H1 (cell line): ENCODE measurements at places on chromosomes 3 and 15. TPM values are rescaled to one million over a fixed set of nuclear protein-coding genes. Genes with fewer than 3 reads are reported as not detected.

GRCh38 chr3:170848292-170848917 is 21.6 kb downstream of the RPL22L1 start:
- DNase-seq: no peak
- H3K27me3 ChIP-seq: no peaks in the 10 kb centered on the region
- no peaks in the 10 kb centered on the region for H3K36me3 ChIP-seq
- no peaks in the 10 kb centered on the region for H3K4me1 ChIP-seq
- H3K27ac ChIP-seq: no peak overlapping the region
- no peak overlapping the region for H3K4me3 ChIP-seq

DNA sequence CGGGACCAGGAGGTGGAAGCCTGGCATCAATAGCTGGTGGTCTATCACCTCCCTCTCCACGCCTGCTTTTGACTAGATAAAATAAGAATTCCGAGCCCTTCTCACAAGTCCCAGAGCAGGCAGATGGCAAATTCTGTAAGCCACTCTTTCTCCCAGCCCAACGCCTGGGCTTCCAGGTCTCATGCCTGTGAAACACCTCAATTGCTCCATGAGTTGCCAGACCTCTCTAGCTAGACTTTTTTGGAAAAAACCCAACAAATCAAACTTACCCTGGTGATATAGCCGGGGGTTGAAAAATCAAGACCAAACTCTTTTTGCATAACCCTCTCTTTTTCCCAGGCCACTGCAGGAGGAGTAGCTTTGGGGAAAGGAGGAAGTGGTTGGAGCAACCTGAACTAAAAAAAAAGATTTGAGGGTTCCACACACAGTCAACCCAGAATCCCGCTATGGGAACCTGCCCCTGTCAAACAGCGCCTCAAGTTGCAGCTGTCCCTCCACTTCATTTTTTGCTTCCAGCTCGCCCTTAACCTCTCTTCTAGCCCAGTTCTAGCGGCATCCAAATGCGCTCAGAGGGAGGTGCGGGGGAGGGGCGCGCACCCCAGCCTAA is 7.0 kb downstream of the BHLHE40 start:
- no peak for DNase-seq
- peaks cover 7% of the 10 kb centered on the region; the same call in 1 of the 2 replicates for H3K27me3 ChIP-seq
- peak overlapping the region; percentile 40 for H3K4me3 ChIP-seq
- peaks cover 5% of the 10 kb centered on the region for H3K4me1 ChIP-seq
- no peaks in the 10 kb centered on the region for H3K36me3 ChIP-seq

The GRM7 gene
- total RNA-seq: 0.24 TPM in 1 of 2 replicates, not detected in the other

The NAA80 gene
- total RNA-seq: 10.1 and 11.3 TPM in 2 replicates

DNA sequence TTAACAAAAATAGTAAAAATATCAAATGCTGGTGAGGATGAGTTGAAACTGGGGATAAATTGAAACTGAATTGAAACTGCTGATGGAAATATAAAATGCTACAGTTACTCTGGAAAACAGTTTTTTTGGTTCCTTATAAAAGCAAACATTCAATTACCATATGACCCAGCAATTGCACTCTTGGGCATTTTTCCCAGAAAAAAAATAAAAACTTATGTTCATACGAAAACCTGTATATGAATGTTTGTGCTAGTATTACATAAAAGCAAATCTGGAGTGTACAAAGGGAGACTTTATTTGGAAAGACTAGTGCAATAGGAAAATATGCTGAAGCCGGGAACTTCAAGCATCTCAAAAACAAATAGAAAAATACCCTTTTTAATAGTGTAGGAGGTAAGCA is 857.9 kb upstream of the CADM2 start:
- DNase-seq: no peak
- H3K4me1 ChIP-seq: no peaks in the 10 kb centered on the region
- H3K27me3 ChIP-seq: peaks cover 1% of the 10 kb centered on the region
- no peak overlapping the region for H3K27ac ChIP-seq
- no peak overlapping the region for H3K4me3 ChIP-seq
- no peaks in the 10 kb centered on the region for H3K36me3 ChIP-seq

The KBTBD8 gene
- total RNA-seq: 23.9 and 26.0 TPM in 2 replicates

DNA sequence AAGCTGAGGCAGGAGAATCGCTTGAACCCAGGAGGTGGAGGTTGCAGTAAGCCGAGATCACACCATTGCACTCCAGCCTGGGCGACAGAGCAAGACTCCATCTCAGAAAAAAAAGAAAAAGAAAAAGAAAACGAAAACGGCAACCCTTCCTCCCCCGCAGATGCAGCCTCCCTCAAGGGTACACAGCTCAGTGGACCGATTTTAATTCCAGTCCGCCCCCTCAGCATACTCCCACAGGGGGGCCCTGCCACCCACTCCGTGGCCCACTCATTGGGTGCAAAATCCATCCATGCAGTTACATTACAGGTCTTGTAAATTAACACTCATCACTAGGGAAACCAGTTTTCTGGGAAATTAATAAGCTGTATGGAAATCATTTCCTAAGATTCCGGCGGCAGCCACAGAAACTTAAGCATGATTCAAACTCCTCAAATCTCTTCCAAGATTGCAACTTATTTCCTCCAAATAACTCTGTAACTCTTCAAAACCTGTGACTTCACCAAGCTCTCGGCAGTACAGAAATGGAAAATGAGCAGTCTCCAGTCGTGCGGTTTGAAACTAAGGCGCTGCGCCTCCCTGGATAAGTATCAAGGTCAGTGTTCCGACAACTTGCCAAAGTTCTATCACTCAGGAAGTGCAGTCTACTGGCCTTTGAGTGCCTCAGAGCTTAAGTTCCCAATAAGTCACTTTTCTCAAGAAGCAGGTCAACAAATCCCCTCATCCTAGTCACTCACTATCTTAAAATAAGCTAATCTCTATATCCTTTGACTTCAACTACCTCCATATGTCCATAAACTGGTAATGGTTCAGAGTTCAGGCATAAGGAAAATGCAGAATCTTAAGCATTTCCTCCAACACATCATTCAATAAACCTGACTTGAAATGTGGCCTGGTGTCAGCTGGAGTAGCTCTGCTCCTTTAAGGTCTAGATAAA is 24.7 kb upstream of the KLHL6 start:
- no peaks in the 10 kb centered on the region for H3K27me3 ChIP-seq
- DNase-seq: no peak

- DNase-seq: no peak
- H3K4me3 ChIP-seq: no peak overlapping the region
- H3K36me3 ChIP-seq: no peaks in the 10 kb centered on the region
- H3K27ac ChIP-seq: no peak overlapping the region
- no peaks in the 10 kb centered on the region for H3K27me3 ChIP-seq
- no peaks in the 10 kb centered on the region for H3K4me1 ChIP-seq
Observed at GRCh38 chr15:79656151-79657000, 224.2 kb downstream of the MINAR1 start.

DNA sequence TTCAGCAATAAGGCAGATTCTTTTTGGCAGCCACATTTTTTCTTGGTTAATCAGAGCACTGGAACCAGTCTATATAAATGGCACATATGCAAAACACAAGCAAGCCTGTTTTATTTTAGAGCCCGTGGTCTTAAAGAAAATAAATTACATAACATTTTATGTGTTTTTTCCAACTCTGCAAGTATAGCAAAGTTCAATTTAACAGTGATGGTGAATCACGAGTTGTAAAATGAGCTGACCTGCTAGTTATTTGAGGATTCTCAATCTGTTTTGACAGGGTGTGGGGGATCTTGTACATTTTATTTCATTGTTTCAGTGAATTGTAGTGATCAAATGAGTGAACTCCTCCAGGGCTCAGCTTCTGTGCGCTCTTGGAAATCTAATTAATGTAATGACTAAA is 2.7 kb downstream of the ARHGEF26 start:
- H3K4me3 ChIP-seq: no peak overlapping the region
- H3K27ac ChIP-seq: no peak overlapping the region
- peaks cover 2% of the 10 kb centered on the region for H3K4me1 ChIP-seq
- peaks cover 5% of the 10 kb centered on the region; the same call in 1 of the 2 replicates for H3K36me3 ChIP-seq
- DNase-seq: no peak

DNA sequence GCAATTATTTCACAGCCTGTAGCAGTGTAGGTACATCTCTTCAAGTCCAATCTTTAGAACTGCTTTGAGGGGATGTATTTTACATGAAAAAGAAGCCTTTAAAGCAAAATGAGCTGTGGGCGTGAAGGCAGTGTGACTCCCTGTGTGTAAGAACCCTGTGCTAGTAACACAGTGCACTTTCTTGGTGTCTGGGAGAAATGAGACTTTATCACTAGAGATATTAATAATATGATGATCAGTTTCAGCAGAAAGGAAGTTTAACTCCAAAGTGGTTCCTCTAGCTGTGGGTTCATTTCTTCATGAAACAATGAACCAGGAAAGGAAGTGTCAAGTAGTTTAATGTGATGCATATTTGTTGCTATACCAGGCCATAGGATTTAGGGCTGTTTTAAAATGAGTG is 41.5 kb downstream of the SLCO3A1 start:
- no peaks in the 10 kb centered on the region for H3K36me3 ChIP-seq
- no peaks in the 10 kb centered on the region for H3K27me3 ChIP-seq
- H3K27ac ChIP-seq: no peak overlapping the region
- H3K4me1 ChIP-seq: peaks cover 2% of the 10 kb centered on the region
- no peak overlapping the region for H3K4me3 ChIP-seq

DNA sequence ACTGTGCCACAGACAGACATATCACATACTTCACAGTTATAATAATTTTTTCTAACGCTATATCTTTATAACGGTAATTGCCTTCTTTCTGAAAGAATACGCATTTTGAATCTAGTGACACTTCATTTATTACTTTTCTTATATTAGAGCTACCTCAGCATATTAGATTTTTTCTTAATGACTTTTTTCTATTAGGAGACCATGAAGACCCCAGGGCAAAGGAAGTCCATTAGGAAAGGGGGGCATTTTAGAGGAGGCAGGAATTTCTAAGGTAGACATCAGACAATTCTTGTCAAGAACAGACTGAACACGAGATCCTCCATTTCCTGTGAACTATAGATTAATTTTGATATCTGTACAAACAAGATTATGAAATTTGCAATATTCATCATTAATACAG is 90.5 kb upstream of the NSMCE3 start:
- peaks cover 2% of the 10 kb centered on the region; the same call in 1 of the 2 replicates for H3K4me1 ChIP-seq
- no peak overlapping the region for H3K27ac ChIP-seq
- no peak for DNase-seq
- H3K4me3 ChIP-seq: no peak overlapping the region

DNA sequence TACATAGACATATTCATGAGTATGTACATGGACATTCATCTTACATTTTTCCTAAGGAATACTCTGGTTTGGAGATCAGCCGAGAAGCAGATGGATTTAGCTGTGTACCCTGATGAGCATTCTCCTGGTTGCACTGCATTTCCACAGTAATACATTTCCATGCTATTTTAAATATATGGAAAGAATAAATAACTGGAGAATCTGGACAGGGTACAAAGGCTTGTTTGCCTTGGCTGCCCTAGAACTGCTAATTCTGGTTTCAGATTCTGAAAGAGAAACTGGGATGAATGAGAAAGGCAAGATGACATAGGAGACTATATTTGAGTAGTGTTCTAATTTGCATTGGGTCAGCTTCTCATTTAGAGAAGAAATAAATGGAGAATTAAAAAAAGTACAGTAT is 190.8 kb upstream of the FAM3D start:
- H3K27ac ChIP-seq: no peak overlapping the region
- no peaks in the 10 kb centered on the region for H3K27me3 ChIP-seq
- DNase-seq: no peak
- H3K4me1 ChIP-seq: no peaks in the 10 kb centered on the region
- H3K36me3 ChIP-seq: no peaks in the 10 kb centered on the region

The IL17RC gene
- total RNA-seq: 9.1 and 11.8 TPM in 2 replicates

The LNP1 gene
- 8.0 and 8.7 TPM in 2 replicates for total RNA-seq

The GOLGA8H gene
- 0.71 and 1.4 TPM in 2 replicates for total RNA-seq

DNA sequence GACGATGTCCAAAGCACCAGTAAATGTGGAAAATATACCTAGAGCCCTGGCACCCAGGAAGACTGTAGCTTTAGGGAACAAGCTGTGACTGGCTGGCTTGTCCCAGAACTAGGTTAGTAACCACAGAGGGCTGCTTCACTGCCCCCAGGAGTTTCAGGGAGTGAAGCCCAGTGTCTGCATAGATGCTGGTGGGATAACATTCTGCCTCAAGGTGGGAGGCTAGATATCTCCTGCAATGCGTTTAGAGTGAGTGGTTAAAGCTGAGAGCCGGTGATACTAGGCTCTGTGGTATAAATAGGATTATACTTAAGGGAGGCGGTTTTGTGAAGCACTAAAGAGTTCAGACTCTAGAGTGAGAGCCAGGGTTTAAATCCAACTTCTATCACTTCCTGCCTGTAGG is 11.7 kb upstream of the CP start:
- H3K27me3 ChIP-seq: no peaks in the 10 kb centered on the region
- H3K36me3 ChIP-seq: no peaks in the 10 kb centered on the region
- peaks cover 5% of the 10 kb centered on the region for H3K4me1 ChIP-seq
- no peak overlapping the region for H3K27ac ChIP-seq

- DNase-seq: no peak
- no peak overlapping the region for H3K4me3 ChIP-seq
- H3K4me1 ChIP-seq: no peaks in the 10 kb centered on the region
Observed at GRCh38 chr15:100281096-100281917, 60.5 kb downstream of the ADAMTS17 start.

GRCh38 chr3:25604107-25604805 is 60.5 kb downstream of the TOP2B start:
- H3K36me3 ChIP-seq: peaks cover 12% of the 10 kb centered on the region; the same call in 1 of the 2 replicates
- no peaks in the 10 kb centered on the region for H3K27me3 ChIP-seq
- H3K27ac ChIP-seq: no peak overlapping the region
- no peaks in the 10 kb centered on the region for H3K4me1 ChIP-seq
- no peak overlapping the region for H3K4me3 ChIP-seq

- no peak overlapping the region for H3K4me3 ChIP-seq
- H3K4me1 ChIP-seq: no peaks in the 10 kb centered on the region
- H3K27me3 ChIP-seq: no peaks in the 10 kb centered on the region
- DNase-seq: no peak
- H3K27ac ChIP-seq: no peak overlapping the region
- H3K36me3 ChIP-seq: no peaks in the 10 kb centered on the region
Observed at GRCh38 chr3:106215047-106215446, 346.2 kb upstream of the CBLB start.

The ROBO2 gene
- 2.0 and 2.9 TPM in 2 replicates for total RNA-seq

The ERICH6 gene
- total RNA-seq: not detected in 2 replicates

DNA sequence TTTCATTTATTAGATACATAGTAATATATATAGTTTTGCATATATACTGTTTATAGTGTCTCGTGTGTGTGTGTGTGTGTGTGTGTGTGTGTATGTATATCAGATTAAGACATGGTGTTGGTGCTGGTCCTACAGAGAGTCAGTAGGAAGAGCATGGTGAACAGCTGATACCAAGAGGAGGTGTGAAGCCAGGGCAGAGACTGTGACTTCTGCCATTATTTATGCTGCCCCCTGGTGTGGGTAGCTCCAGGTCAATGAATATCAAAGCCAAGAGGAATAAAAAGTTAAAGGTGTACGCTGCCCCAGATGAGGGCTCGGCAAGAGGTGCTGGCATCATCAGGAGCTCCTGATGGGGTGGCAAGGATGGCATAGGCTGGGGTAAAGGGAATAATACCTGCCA is 299.5 kb upstream of the RASGRP1 start:
- H3K27ac ChIP-seq: no peak overlapping the region
- no peak overlapping the region for H3K4me3 ChIP-seq
- no peak for DNase-seq
- no peaks in the 10 kb centered on the region for H3K4me1 ChIP-seq
- H3K36me3 ChIP-seq: no peaks in the 10 kb centered on the region
- H3K27me3 ChIP-seq: no peaks in the 10 kb centered on the region

The FGD5 gene
- 14.3 and 15.3 TPM in 2 replicates for total RNA-seq

- H3K4me3 ChIP-seq: peak overlapping the region; percentile 77
- peaks cover 17% of the 10 kb centered on the region for H3K4me1 ChIP-seq
- H3K36me3 ChIP-seq: peaks cover 3% of the 10 kb centered on the region; the same call in 1 of the 2 replicates
- H3K27ac ChIP-seq: peak overlapping the region; percentile 75
- no peaks in the 10 kb centered on the region for H3K27me3 ChIP-seq
- no peak for DNase-seq
Observed at GRCh38 chr3:39150148-39150802, 3.1 kb downstream of the CSRNP1 start.

The IREB2 gene
- total RNA-seq: 99.7 and 103 TPM in 2 replicates
